ENCODE measurements at places on chromosomes 4 and X.

GRCh38 chrX:131595120-131595519, 51.2 kb downstream of the OR13H1 start:
- no peak for DNase-seq

- no peak for DNase-seq
These were observed 33.6 kb upstream of the MXD4 start for GRCh38 chr4:2295500-2295899.

GRCh38 chrX:47169726-47170515, 23.7 kb upstream of the UBA1 start:
- no peak for DNase-seq

- no peak for DNase-seq
These were observed 284.7 kb downstream of the CAMK2D start for GRCh38 chr4:113476800-113477199.

- DNase-seq = no peak
These were observed 31.2 kb downstream of the CCNI start for GRCh38 chr4:77044461-77045150.

DNA sequence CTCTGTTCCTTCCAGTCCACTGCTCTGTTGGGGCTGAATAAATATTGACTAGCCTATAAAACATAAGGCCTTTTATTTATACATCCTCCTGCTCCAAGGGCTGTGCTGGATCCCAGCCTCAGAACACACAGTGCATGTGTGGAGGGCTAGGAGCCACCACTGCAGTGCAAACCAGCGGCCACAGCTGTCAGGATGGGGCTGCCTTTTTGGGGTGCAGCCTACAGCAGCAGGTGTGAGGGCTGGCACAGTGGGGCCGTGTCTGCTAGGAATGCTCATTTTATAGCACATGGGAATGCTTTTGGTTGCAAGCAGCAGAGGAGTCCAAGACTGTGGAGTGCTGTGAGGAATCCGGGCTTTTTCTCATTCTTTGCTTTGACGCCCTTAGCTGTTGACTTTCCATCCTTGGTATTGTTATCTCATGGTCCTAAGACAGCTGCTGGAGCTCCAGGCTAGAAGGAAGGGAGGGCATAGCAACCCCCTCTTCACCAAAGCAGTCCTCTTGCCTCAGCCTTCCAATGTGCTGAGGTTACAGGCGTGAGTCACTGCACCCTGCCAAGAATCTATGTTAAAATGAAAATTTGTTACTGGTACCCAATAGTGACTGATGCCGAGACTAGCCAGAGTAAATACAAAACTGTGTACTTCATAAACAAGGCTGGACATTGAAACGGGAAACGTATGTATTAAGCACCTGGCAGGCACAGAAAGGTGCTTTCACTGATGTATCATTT, 334.3 kb upstream of the GATB start:
- no peak for DNase-seq

- no peak for DNase-seq
These were observed 18.1 kb downstream of the TMEM154 start for GRCh38 chr4:152661649-152662048.

DNA sequence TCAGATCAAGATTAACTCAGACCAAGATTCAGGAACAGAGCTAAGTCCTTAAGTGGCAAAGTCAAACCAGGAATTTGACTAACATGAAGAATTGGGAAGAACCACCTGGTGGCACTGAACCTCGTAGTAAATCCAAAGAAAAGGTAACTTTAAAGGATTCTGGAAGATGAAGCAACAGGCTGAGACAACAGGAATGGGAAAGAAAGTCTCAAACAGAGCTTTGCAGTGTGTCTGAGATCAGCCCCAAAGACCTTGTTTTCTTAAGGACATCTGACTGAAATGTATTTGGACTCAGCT, 126.1 kb downstream of the ASB9 start:
- no peak for DNase-seq

DNA sequence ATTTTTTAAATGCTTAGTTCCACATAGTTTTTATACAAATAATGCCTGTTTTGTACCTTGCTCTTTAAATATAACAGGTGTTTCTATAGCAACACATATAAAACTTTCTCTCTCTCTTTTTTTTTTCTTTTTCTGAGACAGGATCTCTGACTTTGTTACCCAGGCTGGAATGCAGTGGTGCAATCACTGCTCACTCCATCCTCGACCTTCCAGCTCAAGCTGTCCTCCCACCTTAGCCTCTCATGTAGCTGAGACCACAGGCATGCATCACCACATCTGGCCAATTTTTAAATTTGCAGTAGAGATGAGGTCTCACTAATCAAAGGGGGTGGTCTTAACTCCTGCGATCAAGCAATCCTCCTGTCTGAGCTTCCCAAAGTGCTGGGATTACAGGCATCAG, 18.3 kb upstream of the SULT1E1 start:
- DNase-seq = no peak

DNA sequence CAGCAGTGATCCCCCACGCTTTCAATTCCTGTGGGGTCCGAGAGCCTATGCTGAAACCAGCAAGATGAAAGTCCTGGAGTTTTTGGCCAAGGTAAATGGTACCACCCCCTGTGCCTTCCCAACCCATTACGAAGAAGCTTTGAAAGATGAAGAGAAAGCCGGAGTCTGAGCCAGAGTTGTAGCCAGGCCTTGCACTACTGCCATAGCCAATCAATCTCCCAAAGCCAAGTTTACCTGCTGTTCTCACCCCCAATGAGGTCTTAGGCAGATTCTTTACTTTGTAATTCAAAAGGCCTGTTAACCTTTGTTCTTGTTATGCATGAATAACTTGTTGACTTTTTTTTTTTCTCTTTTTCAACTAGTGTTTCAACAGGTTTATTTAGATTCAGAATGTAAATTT, 4.0 kb downstream of the MAGEB2 start:
- no peak for DNase-seq

- DNase-seq = no peak
These were observed 228.8 kb upstream of the PGRMC2 start for GRCh38 chr4:128516301-128516969.

- no peak for DNase-seq
These were observed 413.4 kb downstream of the PACRGL start for GRCh38 chr4:21113496-21114223.

DNA sequence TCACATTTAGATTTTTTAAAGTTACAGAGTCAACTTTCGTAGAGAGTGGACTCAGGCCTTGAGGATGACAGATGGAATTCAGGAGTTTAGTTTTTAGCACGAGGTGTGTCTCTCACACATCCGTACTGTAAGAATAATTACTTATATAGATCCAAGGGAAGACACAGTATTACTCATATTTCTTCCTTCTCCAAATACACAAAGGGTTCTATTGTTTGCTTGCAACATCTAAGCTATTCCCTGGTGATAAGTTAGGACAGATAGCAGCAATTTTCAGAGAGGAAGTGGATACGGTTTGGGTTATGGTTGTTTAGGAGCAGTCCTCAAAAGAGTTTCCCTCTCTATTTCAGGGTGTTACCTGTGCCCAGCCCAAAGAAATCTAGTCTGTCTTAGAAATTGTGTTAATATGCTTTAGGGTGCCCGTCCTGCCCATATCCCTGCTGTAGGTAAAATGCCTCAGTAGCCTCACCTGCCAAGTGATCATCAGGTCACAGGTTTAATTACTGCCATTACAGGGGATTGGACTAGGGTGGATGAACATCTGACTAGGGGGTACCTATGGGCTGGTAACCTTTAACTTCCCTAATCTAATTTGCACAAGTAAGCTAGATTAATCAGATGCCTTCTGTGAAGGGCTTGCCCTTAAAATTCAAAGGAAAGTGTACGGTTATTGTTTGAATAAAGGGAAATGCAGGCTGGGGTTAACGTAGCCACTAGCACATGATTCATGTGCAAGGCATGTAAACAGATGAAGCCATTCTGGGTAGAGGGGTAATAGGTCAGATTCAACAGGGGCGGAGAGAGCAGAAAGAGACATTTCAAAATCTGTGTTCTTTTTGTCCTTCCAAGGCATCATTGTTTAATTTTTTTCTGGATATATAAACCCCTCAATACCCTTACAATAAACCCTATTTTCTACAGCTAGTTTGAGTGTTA, 8.7 kb upstream of the PPP3CA start:
- DNase-seq = no peak

DNA sequence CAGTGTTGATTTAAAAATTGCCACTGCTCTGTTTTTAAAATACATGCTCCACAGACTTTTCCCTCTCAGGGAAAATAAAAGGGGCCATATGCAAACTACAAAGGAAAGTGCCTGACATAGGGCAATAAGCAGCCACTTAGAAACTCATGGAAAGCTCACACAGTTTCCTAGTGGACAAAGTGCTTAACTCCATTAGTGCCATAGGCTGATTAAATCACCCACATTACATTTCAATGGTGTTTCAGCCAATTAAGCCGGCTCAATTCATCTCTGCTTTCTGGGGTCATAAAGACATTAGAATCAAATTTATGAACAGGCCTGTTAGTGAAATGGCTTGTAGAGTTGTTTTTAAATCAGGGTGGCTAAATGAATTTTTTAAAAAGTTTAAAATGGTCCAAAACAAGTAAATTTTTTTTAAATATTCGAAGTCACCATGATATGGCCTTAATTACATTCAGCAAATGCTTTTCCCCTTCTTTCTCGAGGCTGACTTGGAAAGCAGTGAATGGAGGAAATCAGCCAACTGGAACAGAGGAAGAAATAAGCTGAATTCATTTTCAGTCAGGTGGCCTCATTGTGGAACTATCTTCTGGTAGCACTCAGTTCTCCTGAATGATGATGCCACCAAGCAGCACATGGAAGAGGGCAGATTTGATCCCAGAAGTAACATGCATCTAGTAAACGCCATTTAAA, 2305.1 kb upstream of the AGA start:
- DNase-seq = no peak

DNA sequence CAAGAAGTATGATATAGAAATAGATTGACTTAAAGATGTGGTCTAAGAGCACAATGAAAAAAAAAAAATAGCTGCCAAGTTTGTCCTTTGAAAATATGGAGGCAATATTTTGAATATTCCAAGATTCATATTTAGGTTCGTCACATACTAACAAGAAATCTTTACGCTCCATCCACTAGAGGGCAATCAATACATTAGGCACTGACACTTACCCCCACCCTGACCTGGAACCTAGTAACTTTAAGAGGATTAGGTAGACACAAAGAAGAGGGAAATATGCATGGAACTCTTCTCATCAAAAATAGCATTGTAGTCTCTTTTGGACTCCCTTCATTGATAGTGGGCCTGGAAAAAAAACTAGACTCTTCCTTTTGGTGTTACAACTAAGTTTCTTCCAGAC, 1108.1 kb downstream of the PCDH19 start:
- DNase-seq = peak; percentile 0

DNA sequence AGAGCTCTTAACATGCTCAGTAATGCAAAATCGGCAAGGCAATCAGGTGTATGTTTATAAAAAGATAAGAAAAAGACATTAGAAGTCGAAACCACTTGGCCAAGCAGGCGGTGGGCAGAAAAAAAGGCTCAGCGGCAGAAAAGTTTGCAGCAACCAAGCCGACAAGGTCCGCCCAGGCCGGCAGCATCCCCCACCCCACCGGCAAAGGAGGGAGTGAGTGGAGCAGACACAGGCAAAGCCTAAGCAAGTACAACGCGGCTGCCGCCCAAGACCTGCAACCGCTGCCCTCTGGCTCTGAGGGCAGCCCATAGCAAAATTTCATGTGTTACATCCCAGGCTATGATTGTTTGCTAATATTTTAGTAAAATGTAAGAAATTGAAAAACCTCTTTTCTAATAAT, 125.4 kb upstream of the ZCCHC13 start:
- DNase-seq = no peak

GRCh38 chr4:105845559-105845958, 49.7 kb upstream of the NPNT start:
- no peak for DNase-seq

GRCh38 chr4:102687982-102688433, 72.8 kb downstream of the MANBA start:
- DNase-seq = no peak

GRCh38 chr4:25823632-25824031, 39.2 kb downstream of the SEL1L3 start:
- no peak for DNase-seq

- DNase-seq = no peak
These were observed 7.4 kb downstream of the AFF1 start for GRCh38 chr4:86942185-86942666.

DNA sequence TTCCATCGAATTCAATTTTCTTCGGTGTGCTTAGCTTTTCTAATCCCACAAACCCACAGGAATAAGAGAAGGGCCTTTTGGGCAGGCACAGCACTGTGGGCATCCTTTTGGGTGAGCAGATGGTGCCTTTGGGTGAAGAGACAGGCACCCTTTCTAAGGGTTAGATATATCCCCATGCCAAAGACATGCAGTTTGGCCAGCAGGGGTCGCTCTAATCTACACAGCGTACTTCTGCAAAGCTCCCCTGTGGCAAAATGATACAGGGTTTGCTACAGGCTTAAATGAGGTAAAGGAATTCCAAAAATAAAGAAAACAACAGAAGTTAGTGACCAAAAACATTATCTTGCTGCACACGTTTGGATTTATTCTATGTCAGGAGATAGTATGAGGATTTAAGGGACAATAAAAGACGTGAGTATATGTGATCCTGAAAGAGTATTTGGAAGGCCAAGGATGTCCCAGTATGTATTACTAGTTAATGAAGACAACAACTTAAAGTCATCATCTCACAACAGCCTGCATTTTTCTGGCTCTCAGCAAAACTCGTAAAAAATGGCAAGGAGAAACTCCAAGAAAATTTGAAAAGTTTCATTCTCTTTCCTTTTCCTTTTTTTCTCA, 49.5 kb downstream of the PHEX start:
- no peak for DNase-seq

DNA sequence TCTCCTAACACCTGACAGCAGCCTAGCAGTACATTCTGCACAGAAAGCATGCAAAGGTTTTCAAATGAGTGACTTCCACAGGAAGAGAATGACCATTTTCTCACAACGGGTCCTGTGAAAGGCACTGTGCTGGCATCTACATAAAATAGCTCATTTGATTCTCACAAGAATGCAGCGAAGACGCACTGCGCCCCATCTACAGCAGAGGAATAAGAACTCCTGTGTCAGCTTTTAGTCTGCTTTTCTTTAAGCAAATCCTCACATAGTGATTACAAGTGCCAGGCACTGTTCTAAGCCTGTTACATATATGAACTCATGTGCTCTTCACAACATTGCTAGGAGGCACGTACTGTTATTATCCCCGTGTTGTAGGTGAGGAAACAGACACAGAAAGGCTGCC, 62.5 kb downstream of the AFAP1 start:
- DNase-seq = no peak

GRCh38 chr4:77415689-77416088, 189.9 kb upstream of the CXCL13 start:
- DNase-seq = no peak

GRCh38 chr4:952881-953573, 20.3 kb downstream of the DGKQ start:
- peak; percentile 12 for DNase-seq

DNA sequence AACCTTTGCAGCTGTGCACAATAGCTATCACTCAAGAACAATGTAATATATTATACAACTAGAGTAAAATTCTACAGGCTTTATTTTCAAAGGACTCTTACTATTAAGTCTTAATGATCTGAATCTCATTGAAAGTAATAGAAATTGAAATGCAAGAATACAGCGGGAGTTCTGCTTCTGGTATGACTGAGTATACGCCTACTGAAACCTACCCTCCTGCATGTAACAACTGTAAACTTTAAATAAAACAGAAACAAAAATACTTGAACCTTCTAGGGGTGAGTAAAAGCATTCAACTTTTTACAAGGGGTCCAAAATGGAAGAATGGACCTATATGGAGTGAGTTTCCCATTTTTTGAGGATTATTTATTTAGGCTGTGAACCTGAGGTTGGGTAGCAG, 13.5 kb downstream of the DCHS2 start:
- no peak for DNase-seq

All from GM12891 (cell line).